Pericardium fibroblast (primary cell): ENCODE measurements at places on chromosomes 13 and 19. TPM values are rescaled to one million over a fixed set of nuclear protein-coding genes. Genes with fewer than 3 reads are reported as not detected.

KIR2DL4 gene
- total RNA-seq: not detected in 2 replicates

ADAMTSL5 gene
- 8.8 and 14.8 TPM in 2 replicates for total RNA-seq

NLRP4 gene
- total RNA-seq: not detected in 2 replicates

ZNF420 gene
- total RNA-seq: 1.3 and 7.2 TPM in 2 replicates

TMC4 gene
- 0.47 and 1.3 TPM in 2 replicates for total RNA-seq

SYCN gene
- total RNA-seq: not detected in 2 replicates

CD209 gene
- not detected in 2 replicates for total RNA-seq

ADPRHL1 gene
- 0.23 and 0.60 TPM in 2 replicates for total RNA-seq

GPR12 gene
- total RNA-seq: not detected in 2 replicates

FGF22 gene
- 0.26 TPM in 1 of 2 replicates, not detected in the other for total RNA-seq

CCDC70 gene
- not detected in 2 replicates for total RNA-seq

CYSLTR2 gene
- total RNA-seq: not detected in 2 replicates

SLC1A6 gene
- total RNA-seq: not detected in 2 replicates

SPIB gene
- 0.17 TPM in 1 of 2 replicates, not detected in the other for total RNA-seq

DNAAF3 gene
- 0.26 TPM in 1 of 2 replicates, not detected in the other for total RNA-seq

TPTE2 gene
- not detected in 2 replicates for total RNA-seq

TDRD3 gene
- total RNA-seq: 7.6 and 11.4 TPM in 2 replicates

LONP1 gene
- 85.5 and 107 TPM in 2 replicates for total RNA-seq

CSNK1G2 gene
- total RNA-seq: 57.0 and 59.2 TPM in 2 replicates

ZNF576 gene
- total RNA-seq: 7.9 and 8.8 TPM in 2 replicates

DOCK9 gene
- 11.0 and 18.4 TPM in 2 replicates for total RNA-seq

NLRP7 gene
- total RNA-seq: not detected in 2 replicates

PIP5K1C gene
- 37.3 and 42.4 TPM in 2 replicates for total RNA-seq

GARIN5A gene
- total RNA-seq: 1.1 TPM in 1 of 2 replicates, not detected in the other

TNNT1 gene
- 5.4 and 9.0 TPM in 2 replicates for total RNA-seq

MISP gene
- not detected in 2 replicates for total RNA-seq

PDE4C gene
- 6.2 TPM in 1 of 2 replicates, not detected in the other for total RNA-seq

LGALS4 gene
- 0.09 TPM in 1 of 2 replicates, not detected in the other for total RNA-seq

DACH1 gene
- total RNA-seq: under 0.01 and 0.09 TPM in 2 replicates

FRY gene
- total RNA-seq: 1.7 and 5.6 TPM in 2 replicates

URAD gene
- total RNA-seq: not detected in 2 replicates

MUC16 gene
- under 0.01 and 0.12 TPM in 2 replicates for total RNA-seq

OR7C1 gene
- not detected in 2 replicates for total RNA-seq

LAIR1 gene
- not detected in 2 replicates for total RNA-seq

FBXO17 gene
- total RNA-seq: 42.8 and 55.4 TPM in 2 replicates

EXOC3L2 gene
- 1.0 and 2.0 TPM in 2 replicates for total RNA-seq

ZNF99 gene
- not detected in 2 replicates for total RNA-seq

LINGO3 gene
- total RNA-seq: not detected in 2 replicates

KCNRG gene
- total RNA-seq: 0.09 and 0.70 TPM in 2 replicates

ZIK1 gene
- total RNA-seq: 7.2 and 8.1 TPM in 2 replicates

CAB39L gene
- 5.1 and 10.6 TPM in 2 replicates for total RNA-seq

LIM2 gene
- total RNA-seq: not detected in 2 replicates

TEX29 gene
- total RNA-seq: not detected in 2 replicates

EHD2 gene
- 244 and 274 TPM in 2 replicates for total RNA-seq

FOSB gene
- total RNA-seq: 14.2 and 53.7 TPM in 2 replicates

IQCN gene
- total RNA-seq: 0.47 and 1.8 TPM in 2 replicates

C1QTNF9 gene
- not detected in 2 replicates for total RNA-seq

FSTL3 gene
- total RNA-seq: 280 and 441 TPM in 2 replicates

EFNB2 gene
- total RNA-seq: 4.0 and 9.1 TPM in 2 replicates

CAPNS1 gene
- total RNA-seq: 190 and 422 TPM in 2 replicates

ZFP14 gene
- total RNA-seq: 1.1 and 1.3 TPM in 2 replicates

C19orf38 gene
- 1.4 and 8.3 TPM in 2 replicates for total RNA-seq

GZMM gene
- 0.23 TPM in 1 of 2 replicates, not detected in the other for total RNA-seq

ACP7 gene
- not detected in 2 replicates for total RNA-seq

RDH8 gene
- not detected in 2 replicates for total RNA-seq

PPP5C gene
- 54.5 and 57.2 TPM in 2 replicates for total RNA-seq
